ENCODE measurements at places on chromosomes 1 and 21.
A peak's percentile ranks its signal among the peaks of the same experiment; 100 is the strongest.

DNA sequence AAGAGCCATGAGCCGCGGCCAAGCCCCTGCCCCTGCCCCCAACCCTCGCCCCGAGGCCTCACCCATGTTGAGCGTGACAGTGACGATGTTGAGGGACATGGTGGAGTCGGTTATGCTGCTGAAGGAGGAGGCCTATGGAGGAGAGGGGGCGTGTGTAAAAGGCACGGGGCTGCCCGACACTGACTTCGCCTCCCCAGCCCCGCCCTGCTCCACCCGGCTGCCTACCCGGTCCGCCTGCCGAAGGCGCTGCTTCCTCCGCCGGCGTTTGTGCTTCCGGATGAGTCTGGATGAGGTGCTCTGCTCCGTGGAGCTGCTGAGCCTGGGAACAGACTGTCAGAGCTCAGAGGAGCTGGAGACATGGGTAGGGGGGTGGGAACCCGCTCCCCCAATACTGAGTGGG lies 9.0 kb downstream of the DVL1 start:
- no peak for DNase-seq

DNA sequence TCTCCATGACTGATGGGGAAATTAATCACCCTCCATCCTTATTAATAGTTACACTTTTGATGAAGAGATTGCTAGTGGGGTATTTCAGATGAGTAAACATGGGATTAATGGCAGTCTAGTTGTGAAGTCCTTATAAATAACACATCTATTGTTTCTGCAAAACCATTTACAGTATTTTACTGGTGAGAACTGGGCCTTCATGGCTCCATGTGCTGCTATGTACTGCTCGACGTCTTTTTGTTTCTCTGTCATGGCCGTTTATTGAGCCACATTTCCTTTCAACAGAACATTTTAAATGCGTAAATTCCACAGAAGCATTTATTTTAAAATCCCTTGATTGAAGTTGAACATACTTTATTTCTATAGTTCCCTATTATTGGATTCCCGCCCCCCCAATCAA lies 34.5 kb downstream of the SPEN start:
- DNase-seq, result no peak

DNA sequence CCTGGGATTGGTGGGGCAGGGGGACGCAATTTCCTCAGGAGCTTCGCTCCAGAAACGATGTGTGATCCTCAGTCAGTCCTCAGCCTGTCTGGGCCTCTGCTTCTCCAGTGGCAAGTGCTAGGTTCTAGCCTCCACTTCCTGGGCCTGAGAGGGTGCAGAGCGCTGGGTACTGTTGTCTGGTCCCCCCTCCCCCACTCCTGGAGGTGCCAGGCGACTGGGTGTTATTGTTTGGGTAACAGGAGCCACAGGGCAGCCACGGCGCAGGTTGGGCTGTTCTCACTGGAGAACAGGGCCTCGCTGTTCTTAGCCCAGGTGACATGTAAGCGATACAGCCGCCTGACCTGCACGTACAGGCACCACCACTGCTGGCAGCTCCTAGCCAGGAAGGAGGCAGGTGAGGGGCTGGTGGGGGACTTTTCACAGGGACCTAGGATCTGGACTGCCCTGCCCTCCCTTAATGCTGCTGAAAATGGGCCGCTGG lies 2.1 kb downstream of the RPS6KA1 start:
- no peak for DNase-seq

GRCh38 chr1:117894078-117894477 lies 35.3 kb downstream of the GDAP2 start:
- DNase-seq, result no peak

GRCh38 chr1:43348809-43349593 lies 9.8 kb upstream of the CDC20 start:
- no peak for DNase-seq

DNA sequence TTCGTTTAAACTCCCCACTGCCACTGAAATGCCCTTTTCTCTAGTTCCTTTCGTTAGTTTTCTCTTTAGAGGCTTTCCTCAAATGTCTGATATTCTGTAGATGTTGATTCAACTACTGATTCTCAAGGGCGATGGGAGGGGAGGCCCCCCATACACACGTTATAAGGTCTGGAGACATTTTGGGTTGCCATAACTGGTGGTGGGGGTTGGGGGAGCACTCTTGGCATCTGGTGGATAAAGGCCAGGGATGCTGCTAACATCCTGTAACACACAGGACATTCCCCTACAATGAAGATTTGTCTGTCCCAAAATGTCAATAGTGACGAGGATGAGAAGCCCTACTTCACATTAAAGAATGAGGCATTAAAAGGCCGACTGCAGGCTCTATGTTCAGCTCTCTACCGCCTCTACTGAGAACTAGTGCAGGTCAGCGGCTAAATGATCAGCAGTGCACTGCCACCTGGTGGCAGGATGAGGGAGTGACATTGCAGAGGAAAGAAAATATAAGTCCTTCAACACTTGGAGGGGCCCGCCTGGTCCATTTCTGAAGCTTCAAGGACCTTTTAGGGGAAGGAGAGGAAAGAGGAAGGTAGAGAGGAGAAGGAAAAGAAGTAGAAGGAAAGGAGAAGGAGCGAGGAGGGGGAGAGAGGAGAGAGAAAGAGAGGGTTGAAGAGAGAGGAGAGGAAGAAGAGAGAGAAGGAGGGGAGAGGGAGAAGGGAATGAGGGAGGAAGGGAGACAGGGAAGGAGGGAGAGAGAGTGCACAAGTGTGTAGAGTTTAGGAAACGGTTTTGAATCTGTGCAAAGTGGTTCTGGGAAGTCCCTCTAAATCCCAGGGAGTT lies 29.4 kb downstream of the ALG14 start:
- peak; percentile 96 for DNase-seq

DNA sequence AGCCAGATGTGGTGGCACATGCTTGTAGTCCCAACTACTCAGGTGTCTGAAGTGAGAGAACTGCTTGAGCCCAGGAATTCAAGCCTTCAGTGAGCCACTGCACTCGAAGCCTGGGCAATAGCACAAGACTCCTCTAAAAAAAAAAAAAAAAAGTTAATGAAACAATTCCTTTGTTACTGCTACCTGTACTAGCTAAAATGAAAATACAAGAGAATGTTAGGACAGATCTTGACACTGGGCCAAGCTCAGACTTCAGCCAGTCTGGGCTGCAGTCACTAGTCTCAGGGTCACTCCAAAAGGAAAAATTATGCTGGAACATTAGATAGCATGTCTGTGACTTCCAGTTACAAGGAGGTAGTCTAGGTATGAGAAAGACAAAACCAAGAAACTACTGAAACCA lies 56.5 kb downstream of the TRIM33 start:
- no peak for DNase-seq

GRCh38 chr1:210200124-210200736 lies 32.4 kb upstream of the SERTAD4 start:
- DNase-seq, result no peak

DNA sequence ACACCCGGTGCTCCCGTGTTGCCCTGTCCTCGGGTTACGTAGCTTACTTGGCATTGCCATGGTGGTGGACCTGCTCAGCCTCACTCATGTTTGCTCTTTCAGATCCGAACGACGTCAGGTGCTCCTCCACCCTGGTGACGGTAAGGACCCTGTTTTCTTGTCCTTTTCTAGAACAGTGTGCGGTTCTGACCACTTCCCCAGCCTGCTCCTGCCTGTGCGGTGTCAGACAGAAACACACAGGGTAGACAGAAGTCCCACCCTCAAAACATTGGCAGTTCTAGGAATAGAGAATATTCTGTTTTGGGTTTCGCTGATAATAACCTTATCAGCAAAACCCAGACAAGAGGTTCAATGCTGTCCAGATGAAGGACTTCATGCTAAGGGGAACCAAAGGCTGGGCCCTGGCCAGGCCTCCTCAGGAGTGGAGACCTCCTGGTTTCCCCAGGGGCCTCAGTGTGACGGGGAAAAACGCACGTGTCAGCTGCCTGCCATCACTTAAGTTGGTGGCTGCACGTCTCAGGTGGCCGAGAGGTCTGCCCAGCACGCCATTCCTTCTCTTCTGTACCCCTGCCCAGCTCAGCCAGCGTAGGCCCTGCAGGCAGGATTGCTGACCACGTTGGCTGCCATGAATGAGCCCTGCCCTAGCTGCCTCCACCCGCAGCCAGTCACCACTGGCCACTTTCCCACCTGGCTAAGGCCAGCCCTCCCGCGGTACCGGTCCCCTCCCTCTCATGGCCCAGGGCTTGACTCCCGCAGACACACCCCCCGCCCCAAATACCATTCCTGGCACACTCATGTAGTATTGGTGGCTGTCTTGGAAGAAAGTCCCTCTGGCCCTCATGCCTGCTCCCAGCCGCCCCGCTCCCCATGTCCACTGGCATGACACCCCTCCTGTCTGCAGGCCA lies 33.6 kb downstream of the SLC37A1 start:
- DNase-seq, result no peak

DNA sequence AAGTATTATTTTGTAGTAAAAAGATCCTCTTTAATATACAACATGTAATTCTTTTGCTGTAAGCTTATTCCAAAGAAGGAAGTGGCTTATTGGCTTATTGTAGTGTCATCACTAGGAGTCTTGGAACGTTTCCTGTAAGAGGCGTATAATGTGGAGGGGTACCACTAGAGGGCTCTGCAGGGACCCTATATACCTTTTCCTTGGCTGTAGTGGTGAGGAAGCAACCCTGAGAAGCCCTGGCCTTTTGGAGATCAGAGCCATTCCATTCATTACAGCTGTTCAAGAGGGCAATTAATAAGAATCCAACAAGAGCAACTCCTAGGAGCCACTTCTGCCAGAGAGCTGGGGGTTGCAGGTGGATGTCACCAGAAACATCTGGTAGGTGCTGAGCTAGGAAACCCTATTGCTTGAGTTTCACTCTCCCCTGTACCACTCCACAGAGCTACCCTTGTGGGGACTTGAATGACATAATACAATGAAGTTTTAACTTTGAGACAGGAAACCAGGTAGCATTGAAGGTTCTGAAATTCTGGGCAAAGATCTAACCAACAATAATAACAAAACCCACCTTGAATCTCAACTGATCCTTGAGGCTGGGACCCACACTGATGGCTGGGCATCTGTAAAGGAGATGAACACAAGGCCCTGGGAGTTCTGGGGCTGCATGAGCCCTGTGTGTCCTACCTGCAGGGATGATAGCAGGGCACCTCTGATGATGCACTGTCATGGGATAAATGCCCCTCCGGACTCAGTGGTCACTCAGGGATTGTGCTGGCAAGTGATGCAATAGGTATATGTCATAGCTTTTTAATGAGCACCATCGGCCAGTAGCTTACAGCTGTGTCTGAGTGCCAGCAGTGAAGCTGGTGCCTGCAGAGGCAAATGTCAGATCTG lies 160.2 kb upstream of the COA6 start:
- peak; percentile 81 for DNase-seq

- DNase-seq, result peak; percentile 60
Observed at GRCh38 chr1:100353071-100353801, 930 bp downstream of the CDC14A start.

DNA sequence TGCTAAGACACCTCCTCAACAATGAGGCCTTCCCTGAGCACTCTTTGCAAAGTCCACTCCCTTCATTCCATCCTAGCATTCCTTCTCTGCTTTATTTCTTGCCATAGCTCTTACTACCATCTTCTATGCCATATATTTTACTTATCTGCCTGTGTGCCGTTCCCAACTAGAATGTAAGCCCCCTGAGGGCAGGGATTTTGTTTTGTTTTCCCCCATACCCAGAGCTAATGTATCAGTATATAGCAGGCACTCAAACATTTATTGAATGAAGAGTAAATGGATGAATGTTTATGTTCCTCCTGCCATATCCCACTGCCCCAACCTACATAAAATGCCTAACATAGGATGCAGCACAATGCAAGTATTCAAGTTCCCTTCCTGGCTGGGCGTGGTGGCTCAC lies 14.9 kb upstream of the PPP1R15B start:
- no peak for DNase-seq

DNA sequence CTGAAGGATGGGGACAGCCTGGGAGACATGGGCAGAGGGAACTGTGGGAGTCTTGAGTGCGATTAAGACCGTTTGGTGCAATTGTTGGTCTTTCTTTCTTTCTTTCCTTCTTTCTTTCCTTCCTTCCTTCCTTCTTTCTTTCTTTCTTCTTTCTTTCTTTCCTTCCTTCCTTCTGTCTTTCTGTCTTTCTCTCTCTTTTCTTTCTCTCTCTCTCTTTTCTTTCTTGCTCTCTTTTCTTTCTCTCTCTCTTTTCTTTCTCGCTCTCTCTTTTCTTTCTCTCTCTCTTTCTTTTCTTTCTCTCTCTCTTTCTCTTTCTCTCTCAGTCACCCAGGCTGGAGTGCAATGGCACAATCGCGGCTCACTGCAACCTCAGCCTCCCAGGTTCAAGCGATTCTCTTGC lies 2.9 kb upstream of the KLHDC9 start:
- no peak for DNase-seq

DNA sequence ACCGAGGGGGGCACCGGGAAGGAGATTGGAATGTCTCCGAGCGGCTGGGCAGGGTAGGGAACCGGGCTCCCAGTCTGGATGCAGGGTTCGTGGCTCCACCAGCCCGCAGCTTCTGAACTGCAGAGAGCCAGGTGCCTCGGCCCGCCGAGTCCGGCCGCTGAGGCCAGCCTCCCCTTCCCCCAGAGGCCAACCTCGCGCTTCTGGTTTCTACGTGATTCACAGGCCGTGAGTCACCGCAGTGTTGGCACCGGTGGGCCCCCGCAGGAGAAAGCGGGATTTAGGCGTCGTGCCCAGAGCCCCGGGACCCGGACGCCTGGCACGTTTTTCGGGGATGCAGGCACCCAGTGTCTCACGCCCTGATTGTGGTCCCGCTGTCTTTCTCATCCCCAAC lies 458 bp downstream of the CRABP2 start:
- DNase-seq, result no peak

- DNase-seq, result no peak
Observed at GRCh38 chr1:14106126-14106525, 406.1 kb downstream of the PRDM2 start.

DNA sequence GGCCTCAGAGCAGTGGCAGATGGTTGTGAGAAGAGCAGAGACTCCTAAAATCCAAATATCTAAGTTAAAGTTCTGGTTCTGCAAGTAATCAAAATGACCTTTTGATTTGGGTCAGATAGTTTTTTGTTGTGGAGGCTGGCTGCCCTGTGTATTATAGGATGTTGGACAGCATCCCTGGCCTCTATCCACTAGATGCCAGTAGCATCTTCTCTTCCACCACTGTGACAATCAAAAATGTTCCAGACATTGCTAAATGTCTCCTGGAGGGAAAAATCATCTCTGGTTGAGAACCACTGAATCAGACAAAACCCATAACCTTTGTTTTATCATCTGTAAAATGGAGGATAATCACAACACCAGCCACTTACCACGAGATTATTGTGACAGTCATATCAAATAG lies 5.9 kb upstream of the DPT start:
- no peak for DNase-seq

DNA sequence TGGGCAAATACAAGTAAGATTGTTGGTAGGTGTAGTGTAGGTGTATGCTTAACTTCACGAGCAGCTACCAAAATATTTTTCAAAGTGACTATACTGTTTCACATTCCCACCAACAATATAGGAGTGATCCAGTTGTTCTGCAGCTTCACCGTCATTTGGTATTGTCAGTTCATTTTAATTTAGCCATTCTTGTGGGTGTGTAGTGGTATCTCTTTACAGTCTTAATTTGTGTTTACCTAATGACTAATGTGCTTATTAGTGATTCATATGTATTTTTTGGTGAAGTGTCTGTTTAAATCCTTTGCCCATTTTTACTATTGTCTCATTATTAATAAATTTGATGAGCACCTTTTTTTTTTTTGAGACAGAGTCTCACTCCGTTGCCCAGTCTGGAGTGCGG lies 35.4 kb downstream of the RCSD1 start:
- DNase-seq, result no peak
